ENCODE measurements at places on chromosomes 2 and 18.

DNA sequence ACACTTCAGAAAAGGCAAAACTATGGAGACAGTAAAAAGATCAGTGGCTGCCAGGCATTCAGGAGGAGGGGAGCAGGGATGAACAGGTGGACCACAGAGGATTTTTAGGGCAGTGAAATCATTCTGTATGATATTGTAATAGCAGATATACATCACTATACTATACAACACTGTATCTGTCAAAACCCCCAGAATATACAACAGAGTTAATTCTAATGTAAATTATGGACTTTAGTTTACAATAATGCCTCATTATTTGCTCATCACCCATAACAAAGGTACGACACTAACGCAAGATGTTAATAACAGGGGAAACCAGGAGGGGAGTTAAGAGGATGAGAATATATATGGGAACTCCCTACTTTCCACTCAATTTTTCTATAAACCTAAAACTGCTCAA, 28.8 kb downstream of the MAP3K2 start:
- no peak for DNase-seq

- DNase-seq: no peak
These were observed 310.2 kb upstream of the GALNT5 start for GRCh38 chr2:156947261-156947660.

DNA sequence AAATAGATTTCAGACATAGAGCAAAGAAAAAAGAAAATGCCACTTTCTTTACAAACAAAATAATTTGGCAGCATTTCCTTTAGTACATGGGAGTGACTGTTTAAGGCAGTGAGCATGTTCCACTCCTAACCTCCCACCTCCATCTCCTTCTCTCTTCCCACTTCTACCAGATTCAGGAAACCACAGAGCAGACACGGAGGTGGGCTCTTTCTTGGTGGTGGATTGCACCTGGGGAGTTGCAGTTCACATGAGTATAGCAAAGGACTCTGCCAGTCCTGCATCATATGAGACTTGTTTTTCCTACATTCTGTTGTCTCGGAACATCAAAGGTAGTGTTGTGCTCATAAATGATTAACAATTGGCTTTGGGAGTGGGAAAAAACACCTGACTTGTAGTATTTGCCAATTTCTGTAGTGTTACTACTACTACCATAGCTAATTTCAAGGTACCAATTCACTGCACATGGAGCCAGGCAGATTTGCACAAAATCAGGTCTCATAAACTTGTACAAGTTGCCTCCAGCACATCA, 137.2 kb downstream of the SPP2 start:
- no peak for DNase-seq

DNA sequence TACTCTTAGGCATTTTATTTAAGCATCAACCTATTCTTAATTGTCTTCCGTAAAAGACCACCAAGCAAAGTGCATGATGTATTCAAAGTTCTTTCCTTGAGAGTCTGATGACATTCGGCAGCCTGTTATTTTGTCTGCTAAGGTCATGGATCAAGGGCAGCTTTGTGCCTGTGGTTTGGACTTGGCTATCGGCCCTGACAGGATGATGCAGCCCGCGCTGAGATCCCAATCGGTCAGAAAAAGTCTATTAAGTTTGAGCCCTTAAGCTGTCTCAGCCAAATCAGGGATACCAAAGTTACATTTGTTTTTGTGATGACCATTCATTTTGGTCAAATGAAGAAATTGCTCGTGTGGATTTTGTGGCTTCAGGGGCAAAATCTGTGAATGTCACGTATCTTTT, 718.9 kb upstream of the FANCL start:
- DNase-seq: no peak

DNA sequence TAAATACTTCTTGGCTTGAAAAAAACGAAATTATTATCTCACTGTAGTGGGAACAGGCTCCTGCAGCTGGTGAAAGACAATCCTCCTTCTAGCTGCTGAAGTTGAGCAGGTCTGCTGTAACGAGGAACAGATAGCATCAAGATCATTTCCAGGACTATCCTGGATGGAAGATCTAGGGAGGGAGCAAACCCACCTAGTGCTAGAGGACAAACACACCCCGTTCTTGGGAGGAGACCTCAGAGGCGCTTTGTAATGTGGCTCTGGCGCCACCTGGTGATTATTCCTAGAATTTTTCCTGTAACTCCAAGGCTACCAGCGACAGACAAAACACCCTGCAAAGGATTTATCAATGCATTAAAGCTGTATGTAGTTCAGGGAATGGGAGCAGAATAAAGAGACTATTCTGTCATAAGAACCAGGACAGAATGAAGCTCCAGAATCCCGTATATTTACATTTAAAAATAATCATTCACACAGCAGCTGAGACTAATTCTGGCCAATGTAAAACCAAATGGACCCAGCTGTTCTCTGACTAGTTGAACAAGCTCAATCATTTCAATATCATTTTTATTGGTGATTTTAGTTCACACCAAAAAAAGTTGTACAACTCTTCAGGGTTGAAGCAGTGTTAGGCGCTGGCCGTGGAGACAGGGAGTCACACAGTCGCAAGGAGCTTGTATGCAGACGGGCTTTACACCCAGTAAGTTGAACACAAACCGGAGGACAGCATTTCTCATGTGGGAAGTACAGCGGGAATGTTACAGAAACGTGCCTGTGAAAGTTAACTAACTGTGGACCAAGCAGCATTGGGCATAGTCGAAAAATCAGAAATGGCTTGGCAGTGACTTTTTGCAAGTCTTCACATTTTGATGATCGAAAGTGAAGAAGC, 290.3 kb downstream of the TRIB2 start:
- DNase-seq: peak; percentile 86
